ENCODE measurements at places on chromosomes 11 and 22. TPM values are rescaled to one million over a fixed set of nuclear protein-coding genes. Genes with fewer than 3 reads are reported as not detected.

MPPED2 gene
- not detected for total RNA-seq

POLR3H gene
- 44.3 TPM for total RNA-seq

DNAL4 gene
- total RNA-seq, result 8.0 TPM

MPST gene
- 43.4 TPM for total RNA-seq

WT1 gene
- 6.3 TPM for total RNA-seq

SCGB1C1 gene
- not detected for total RNA-seq

RIC3 gene
- total RNA-seq, result 2.5 TPM

MRPL40 gene
- 45.0 TPM for total RNA-seq

Measured in A549 treated with RU486 at 1 μM for 4 hours (cell line).